Caudate nucleus (tissue), 63 donors: ENCODE measurements at places on chromosomes 7 and 10.

- DNase-seq: no peak
Observed at GRCh38 chr7:66642186-66642585, 13.5 kb downstream of the KCTD7 start.

- DNase-seq: no peak
Observed at GRCh38 chr10:7861509-7862120, 43.3 kb downstream of the TAF3 start.

- no peak for DNase-seq
Observed at GRCh38 chr7:108204281-108204796, 74.2 kb upstream of the LAMB4 start.

GRCh38 chr10:43960981-43961380, 312.3 kb upstream of the ZNF32 start:
- no peak for DNase-seq

GRCh38 chr10:51439645-51440044, 259.8 kb downstream of the CSTF2T start:
- no peak for DNase-seq

- no peak for DNase-seq
Observed at GRCh38 chr7:80653244-80653643, 14.8 kb downstream of the CD36 start.

DNA sequence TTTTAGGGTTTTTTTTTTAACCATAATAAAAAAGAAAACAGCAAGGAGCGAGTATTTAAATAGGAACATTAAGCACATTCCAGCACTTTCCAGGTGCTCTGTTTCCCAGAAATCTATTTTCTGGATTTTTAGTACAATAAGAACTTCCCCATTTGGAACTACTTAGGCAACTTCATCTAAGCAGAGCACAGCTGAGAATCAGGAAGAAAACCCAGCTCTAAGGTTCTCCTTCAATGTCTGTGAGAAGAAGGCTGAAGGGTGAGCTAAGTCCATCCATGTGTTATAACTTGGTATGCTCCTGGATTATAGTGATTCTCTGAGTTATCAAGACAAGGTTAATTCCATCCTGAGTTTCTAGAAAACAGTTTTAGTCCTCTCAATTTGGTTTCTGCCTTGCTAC, 181.9 kb downstream of the CYP26A1 start:
- DNase-seq: no peak

DNA sequence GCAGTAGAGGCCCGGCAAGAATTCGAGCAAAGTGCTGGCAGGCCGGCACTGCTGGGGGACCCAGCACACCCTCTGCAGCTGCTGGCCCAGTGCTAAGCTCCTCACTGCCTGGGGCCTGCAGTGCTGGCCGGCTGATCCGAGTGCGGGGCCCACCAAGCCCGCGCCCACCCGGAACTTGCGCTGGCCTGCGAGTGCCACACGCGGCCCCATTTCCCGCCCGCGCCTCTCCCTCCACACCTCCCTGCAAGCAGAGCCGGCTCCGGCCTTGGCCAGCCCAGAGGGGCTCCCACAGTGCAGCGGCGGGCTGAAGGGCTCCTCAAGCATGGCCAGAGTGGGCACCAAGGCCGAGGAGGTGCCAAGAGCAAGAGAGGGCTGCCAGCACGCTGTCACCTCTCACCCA, 3.1 kb downstream of the DYDC2 start:
- no peak for DNase-seq

GRCh38 chr7:43083106-43083505, 29.3 kb upstream of the HECW1 start:
- DNase-seq: no peak

- DNase-seq: no peak
Observed at GRCh38 chr10:37896436-37896835, 39.0 kb upstream of the ZNF248 start.

DNA sequence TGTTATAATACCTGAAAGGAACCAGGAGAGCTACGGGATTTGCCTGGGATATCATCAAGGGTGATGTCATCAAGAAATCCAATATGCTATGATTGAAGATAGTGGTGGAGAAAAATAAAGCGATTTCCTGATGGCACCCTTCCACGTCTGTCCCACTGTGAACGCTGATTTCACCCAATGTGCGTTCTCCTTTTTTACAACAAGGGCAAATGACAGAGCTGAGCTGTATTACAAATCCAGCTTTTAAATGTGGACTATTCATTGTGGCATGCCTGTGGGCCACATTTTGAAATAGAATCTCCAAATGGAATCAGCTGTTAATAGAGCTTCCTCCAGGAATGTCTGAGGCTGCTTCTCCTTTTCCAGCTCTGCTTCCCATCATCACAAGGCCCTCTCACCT, 23.3 kb downstream of the SLC13A4 start:
- DNase-seq: no peak

GRCh38 chr7:91582799-91583477, 297.6 kb downstream of the MTERF1 start:
- DNase-seq: no peak

DNA sequence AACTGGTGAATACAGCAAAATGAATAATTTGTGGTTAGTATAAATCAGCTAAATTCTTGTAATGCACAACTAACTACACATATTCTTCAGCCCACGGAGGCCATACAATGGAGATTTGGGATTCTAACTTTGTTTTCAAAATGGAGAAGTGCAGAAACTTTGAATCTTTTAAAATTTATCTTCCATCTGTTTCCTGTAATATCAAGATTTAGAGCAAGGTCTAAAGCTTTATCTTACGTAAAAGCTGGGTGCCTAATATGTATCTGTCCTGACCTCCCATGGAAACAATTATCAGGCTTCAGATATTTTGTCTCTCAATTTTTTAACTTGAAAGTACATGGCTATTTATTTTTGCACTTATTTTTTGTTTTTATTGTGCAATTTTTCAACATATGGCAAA, 5.0 kb upstream of the AHR start:
- no peak for DNase-seq

DNA sequence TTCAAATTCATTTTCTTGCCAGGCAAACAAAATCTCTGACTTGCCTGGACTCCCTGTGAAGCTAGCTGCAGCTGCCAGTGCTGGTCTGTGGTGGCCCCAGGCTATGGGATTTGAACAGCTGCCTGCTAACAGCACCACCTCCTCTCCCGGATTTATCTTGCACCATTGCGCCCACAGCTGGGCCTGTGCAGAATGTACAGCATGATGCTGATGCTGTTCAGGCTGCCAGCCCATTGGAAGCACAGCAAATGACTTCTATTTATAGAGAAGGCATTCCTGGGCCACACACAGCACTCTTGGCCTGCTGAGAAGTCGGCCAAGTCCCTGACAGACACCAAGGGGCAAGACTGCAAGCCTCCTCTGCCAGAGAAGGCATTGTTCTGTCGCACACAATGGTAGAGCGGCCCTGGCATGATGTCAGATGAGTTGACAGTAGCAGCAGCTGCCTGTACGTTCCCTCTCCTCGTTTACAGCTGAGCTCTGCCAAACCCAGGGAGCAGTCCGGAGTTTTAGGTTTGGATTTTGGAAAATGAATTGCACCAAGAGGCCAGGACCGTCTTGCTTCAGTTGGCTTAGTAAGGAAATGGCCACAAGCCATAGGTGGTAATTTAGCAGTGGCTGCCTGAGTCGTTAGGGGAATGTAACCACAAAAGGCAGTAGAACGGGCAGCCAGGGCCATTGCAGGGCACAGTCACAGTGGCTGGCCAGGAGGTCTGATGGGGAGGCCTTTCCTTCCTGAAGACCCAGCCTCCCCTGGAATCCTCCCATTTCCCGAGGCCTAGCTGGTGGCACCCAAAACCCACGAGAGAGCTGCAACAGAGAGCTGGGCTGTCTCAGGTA, 38.5 kb downstream of the MTURN start:
- DNase-seq: peak; percentile 84

- DNase-seq: no peak
Observed at GRCh38 chr10:22599048-22599561, 115.3 kb downstream of the PIP4K2A start.

DNA sequence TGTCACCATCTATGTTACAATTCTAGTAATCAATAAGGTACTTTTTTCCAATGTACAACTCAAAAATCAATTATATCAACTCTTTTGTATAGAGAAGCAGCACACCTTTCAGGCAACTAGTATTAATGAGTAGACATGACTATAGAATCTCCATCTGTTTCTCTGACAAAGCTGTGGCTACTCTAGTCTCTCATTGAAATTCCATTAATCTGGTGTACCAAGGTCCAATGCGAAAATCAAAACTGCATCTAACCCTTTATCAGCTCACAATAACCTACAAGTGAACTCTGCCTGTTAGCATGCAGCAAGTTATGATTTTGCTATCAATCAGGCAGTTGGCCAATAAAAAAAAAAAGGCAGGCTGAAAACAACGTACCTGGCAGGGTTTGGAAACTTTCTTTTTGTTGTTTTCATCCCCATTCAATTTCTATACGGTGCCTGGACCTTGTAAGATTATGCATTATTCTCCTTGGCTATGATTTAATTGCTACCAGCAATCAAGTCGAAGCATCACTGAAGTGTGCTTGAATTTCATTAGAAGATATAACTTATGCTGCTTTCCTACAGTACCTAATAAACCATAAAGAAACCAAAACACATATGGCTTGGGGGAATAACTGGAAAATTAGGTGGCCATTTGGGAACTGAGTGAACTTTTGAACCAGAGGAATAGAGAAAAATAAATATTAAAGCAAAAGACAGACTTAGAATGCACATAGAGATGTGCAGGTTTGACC, 23.2 kb downstream of the SKAP2 start:
- DNase-seq: no peak

DNA sequence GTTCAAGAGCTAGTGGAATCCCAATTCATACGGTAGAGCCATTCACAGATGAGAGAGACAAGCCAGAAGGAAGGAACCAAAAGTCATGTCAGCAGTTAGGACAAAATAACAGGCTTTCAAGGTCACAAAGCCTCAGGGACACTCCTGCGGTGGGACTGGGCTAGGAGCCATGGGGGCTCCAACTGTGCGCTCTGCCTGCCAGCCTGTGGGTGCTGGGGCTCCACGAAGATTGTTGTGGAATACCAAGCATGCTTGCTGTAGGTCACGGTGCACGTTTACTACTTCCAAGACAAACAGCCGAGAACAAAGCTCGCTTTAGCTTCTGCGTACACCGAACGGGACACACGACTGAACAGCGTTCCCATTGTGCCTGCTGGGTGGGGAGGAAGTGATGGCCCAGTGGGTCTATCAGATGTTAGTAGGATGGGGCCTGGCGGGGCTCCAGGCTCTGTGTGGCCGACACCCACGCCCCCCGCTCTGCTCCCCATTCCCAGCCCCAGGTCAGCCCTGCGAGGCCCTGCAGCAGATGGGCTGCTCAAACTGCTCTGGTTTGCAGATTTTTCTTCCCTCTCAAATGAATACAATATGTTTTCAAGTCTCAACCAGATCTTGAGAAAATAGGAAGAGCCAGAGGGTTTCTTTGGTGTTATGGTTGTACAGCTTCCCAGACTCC, 158.9 kb downstream of the EGFR start:
- DNase-seq: no peak

DNA sequence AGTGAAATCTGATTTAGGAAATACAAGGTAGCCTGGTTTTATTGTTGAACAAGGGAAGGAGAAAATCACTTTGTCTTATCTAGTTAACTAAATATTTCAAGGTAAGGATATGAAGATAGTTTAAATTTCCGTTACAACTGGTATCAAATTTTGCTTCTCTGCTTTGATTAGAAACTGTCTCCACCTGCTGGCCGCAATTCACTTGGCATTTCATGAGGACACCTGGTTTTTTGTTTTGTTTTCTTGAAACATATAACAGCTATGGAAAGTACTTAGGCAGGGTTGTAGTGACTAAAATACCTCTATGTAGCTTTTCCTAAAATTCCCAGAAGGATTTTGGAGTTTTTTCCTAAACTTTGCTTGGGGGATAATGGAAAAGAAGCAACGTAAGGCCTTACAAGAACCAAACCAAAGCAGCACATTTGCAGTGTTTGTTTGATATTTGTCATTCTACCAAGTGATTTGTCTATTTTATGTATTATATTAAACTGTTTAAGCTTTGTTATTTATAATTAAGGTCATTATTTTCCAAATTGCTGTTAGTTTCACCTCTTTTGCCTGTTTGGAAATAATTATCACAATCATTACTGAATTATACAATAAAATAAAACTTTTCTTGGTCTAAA, 73.6 kb downstream of the AHCYL2 start:
- DNase-seq: no peak

DNA sequence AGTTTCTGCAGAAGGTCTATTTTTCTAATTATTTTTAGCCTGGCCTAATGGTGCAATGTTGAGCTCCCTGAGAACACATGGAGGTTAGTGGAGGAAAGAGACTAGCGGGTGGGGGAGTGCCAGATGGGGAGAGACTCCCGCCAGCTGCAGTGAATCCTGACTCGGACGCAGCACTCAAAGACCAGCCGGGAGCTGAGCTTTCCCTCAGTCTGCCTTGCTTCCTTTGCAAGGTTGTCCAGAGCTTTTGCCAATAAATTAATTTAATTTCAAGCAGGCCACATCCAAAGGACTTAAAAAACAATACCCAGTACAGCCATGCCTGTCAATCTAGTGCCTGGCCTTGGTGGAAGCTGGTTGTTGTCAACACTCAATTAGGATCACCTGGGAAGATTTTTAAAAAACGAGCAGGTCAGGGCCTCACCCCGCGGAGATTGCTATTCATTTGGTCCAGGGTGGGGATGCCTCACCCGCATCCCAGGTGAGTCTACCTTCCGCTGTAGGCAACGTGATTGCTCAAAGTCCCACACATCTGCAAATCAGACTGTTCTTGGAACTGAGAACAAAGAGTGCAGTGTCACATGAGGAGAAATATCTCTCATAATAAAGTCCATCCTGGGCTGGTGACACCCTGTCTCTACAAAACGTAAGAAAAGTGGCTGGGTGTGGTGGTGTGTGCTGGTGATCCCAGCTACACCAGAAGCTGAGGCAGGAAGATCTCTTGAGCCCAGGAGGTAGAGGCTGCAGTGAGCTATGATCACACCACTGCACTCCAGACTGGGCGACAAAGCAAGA, 4.0 kb downstream of the CLRN3 start:
- no peak for DNase-seq

- DNase-seq: no peak
Observed at GRCh38 chr7:124940306-124940705, 10.7 kb upstream of the POT1 start.

- no peak for DNase-seq
Observed at GRCh38 chr10:8183241-8183704, 128.8 kb downstream of the GATA3 start.

DNA sequence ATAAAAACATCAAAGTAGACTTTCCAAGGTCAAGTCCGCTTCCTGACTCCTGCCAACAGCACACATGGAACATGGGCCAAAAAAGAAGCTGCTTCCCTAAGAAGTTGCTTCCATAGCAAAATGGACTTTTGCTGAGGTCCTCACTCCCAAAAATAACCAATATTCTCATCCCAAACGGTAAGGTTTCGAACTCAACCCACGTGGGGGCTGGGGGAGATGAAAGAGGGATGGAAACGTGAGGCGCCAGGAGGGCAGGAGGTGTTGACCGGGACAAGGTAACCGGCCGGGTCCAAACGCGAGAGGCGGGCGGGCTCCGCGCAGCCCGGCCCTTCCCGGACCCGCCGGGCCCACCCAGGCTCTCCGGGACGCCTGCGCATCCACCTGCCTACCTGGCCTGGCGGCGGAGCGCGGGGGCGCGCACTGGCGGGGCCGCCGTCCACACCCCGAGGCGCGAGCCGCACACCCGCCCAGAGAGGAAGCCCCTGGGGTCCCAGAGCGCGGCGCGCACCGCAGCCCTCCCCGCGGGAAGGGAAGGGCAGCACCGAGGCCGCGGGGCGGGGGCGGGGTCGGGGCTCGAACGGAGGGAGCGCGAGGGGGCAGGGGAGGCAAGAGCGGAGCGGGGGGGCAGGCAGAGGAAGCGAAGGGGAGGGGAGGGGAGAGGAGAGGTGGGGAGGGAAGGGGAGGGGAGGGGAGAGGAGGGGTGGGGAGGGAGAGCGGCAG, 742 bp downstream of the LMBR1 start:
- no peak for DNase-seq
